CD14-positive monocyte (primary cell): ENCODE measurements at places on chromosomes 3 and 15.

GRCh38 chr3:31275038-31275572 is 257.6 kb upstream of the STT3B start:
- no peak for DNase-seq

DNA sequence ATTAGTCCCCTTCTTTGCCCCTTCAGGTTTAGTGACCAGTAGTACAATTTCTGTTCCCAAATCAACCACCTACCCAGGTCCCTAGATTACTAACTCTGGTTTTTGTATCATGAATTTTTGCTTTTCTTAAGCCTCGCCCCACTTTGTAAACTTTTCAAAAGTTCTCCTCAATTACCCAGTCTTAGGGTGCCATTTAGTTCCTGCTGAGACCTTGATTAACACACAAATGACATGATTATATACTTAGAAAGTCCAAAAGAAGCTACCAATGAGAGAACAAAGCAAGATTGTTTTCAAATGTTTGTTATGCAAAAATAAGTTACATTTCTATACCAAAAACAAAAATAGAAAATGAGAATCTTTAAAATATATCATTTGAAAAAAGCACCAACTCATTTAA is 594.4 kb downstream of the SQOR start:
- no peak for DNase-seq

- DNase-seq, result no peak
Measured at GRCh38 chr3:178291574-178292370, 244.5 kb upstream of the KCNMB2 start.

DNA sequence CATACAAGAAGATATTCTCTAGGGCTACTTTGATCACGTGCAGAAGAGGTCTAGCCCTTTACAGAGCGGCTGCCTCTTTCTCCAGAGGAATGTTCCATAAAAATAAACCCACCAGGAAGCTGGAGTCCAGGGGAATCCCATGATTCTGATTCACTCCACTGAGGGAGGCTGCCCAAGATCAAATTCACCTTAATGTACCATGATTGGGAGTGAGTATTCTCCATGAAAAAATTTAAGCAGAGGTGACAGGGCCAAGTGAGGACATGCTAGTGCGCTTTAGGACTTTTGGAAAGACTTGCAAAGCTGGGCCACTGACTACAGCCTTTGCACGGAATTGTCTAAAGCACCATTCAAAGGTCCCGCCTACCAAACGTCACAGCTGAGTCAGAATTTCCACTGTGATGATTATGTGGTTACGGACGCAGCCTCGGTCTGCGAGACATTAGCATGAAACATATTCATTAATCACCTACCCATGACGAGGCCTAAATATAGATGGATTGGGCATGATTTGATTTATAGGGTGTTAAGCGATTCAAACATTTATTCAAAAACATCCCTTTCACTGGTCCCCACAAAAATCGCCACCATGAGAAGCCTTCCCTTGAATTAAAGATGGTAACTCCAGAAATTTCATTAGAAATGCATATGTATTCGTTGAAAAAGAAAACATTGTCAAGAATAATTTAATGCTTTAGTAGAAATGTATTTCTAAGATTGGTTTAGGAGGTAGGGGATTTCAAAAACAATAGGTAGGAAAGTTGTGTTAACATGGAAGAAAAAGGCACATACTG is 152.6 kb downstream of the GREM1 start:
- DNase-seq, result no peak

DNA sequence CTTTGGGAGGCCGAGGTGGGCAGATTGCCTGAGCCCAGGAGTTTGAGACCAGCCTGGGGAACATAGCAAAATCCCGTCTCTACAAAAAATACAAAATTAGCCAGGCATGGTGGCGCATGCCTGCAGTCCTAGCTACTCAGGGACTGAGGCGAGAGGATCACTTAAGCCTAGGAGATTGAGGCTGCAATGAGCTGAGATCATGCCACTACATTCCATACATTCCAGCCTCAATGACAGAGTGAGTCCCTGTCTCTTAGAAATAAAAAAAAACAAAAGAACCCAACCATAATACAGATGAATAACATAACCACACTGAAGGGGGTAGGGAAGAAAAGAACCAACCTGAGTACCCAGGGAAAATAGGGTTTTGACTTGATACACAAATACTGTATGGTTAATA is 19.7 kb upstream of the CGNL1 start:
- DNase-seq, result no peak

GRCh38 chr15:85702321-85703101 is 92.2 kb downstream of the KLHL25 start:
- peak; percentile 84 for DNase-seq

- DNase-seq, result no peak
Measured at GRCh38 chr3:69433969-69434325, 48.1 kb upstream of the FRMD4B start.

GRCh38 chr3:64097920-64098319 is 74.6 kb upstream of the PSMD6 start:
- DNase-seq, result no peak

GRCh38 chr3:149736175-149736952 is 15.9 kb downstream of the COMMD2 start:
- DNase-seq, result no peak

DNA sequence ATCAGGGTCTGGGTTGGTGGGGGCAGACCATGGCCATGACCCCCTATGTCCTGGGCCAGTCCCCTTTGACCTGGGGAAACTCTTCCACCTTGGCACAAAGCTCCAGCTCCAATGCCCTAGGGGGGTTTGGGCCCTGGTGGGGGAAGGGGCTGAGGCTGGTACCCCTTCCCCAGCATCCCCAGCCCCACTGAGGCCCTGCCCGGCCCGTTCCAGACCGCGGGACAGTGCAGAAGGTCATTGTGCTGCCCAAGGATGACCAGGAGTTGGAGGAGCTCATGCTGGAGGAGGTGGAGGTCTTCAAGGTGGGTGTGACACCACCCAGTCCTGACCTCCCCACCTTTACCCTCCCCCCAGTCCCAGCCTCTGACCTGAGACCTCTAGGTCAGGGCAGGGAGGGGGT is 6.2 kb upstream of the GNAT1 start:
- DNase-seq, result no peak

DNA sequence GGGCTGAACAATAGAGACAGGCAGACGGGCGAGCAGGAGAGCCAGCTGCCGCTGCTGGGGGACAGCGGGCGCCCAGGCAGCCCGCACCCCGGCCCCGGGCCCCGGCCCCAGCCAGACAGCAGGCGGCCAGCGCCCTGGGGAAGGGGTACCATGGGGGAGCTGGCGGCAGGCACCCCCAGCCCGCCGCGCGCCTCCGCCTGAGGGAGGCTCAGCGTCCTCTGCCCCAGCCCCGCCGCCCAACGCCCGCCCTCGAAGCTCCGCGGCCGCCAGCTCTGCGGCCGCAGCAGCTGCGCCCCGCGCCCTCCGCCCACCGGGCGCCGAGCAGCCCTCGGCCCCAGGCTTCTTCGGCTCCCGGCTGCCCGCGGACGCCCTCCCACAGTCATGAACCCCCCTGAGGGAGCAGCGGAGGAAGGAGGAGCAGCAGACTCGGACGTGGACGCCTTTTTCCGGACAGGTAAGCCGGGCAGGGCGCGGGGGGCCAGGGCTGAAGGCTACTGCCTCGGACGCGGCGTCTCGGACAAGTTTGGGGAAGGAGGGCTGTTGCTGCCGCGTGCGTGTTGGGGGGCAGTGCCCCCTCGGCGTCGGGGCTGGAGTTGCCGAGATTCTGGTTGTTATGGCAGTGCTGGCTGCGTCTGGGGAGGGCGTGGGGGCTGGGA is 41.6 kb upstream of the ROPN1 start:
- no peak for DNase-seq

GRCh38 chr15:28903555-28903954 is 17.8 kb downstream of the APBA2 start:
- no peak for DNase-seq

GRCh38 chr3:46433841-46434240 is 26.8 kb downstream of the CCRL2 start:
- no peak for DNase-seq

GRCh38 chr3:126039870-126040269 is 44.1 kb downstream of the SLC41A3 start:
- DNase-seq, result no peak

- DNase-seq, result no peak
Measured at GRCh38 chr15:69486481-69487110, 34.0 kb downstream of the RPLP1 start.

DNA sequence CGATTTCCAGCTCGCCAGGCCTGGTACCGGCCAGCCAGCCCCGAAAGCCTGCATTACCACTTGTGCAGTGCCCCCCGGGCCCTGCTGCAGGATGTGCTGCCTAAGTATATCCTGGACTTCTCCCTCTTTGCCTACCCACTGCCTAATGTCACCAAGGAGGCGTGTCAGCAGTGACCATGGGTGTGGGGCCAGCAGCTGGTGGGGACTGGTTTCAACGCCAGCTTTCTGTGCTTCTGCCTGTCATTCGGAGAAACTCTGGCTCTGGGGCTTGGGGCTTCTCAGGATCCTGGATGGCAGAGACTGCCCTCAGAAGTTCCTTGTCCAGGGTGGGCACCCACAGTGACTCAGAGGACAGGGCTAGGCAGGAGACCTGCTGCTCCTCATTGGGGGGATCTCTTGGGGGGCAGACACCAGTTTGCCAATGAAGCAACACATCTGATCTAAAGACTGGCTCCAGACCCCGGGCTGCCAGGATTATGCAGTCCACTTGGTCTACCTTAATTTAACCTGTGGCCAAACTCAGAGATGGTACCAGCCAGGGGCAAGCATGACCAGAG is 1.5 kb downstream of the CHST14 start:
- no peak for DNase-seq

GRCh38 chr3:58111513-58112184 is 99.1 kb downstream of the DNASE1L3 start:
- no peak for DNase-seq

DNA sequence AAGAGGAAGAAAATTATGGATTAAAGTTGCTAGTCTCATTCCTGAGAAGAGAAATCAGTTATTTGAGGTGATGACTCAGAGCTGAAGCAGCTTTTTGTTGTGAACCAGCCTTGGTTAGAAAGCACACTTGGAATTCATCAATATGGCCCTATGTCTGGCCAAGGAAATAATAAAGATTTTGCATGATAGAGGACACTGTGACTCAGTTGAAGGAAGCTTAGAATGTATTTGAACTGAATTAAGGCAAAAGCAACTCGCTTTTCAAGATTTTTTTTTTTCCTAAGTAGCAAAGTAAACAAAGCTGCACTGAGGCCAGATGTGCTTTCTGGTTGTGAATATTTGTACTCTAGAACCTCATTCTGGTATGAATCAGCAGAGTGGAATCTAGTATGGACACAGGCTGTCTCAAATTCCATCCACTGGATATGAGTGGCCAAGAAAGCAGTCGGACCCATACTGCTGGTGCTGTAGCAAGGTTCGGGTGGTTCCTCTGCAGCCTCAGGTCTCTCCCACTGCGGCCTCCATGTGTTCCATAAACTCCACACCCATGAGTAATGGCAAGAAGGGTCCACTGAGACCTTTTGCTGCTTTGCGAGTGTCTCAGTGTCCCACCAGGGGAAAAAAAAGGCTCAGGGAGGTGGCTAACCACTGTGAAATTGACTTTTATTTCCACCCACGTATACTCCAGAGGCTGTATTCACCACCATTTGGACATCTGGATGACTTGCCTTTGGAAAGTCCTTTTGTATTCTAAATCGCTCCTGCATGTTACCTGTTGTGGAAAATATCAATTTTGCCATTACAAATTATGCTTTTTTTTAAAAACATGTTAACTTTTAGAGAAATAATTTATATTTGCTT is 53.1 kb downstream of the TGFBR2 start:
- DNase-seq, result no peak

- DNase-seq, result no peak
Measured at GRCh38 chr15:25192651-25193050, 237.9 kb downstream of the SNRPN start.

DNA sequence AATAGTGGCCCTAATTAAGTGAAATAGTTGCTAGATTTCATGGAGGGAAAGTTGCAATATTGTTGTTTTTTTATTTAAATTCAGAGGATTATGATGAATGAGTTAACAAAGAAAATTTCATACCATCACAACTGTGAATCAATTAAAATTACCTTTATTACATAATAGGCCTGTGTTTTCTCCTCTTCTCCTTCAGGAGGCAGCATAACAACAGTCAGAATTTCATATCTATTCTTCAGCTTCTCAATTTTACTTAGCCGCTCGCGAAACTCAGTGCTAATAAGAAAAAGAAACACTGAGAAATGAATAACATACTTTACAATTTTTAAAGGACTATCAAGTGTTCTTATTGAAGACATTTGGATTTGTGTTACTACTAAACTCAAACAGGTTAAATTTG is 29.4 kb downstream of the TTC14 start:
- DNase-seq, result no peak

DNA sequence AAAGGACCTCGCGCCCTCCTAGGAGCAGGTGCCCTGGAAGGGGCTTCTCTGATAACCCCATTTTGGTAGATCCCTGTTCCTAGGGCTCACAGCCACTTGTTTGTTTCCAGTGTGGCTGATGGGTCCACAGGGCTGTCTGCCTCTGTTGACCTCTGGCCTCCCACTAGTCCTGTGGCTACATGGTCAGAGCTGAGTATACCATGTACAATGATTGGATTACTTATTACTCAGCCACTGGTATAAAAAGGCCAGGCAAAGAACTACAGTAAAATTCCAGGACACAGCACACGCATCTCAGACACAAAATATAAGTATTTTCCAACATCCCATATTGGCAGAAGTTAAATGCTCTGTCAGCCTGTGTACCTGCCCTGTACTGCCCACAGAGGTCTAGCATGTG is 277.3 kb downstream of the GABRG3 start:
- DNase-seq, result no peak

DNA sequence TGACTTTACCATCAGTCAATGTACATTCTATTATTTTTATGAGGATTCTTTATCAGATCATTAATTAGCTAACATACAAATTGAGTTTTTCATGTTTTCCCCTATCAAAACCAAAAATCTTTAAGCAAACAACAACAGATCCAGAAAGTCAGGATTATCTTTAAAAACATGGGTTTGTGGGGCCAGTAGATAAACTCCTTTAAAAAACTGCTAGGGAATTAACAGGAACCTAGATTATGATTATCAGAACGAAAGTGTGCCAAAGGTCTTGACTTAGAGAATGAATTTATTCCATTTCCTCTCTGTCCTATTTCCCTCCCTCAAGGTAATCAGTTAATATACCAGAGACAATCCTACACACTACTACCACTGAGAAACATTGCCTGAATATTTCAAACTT is 13.2 kb upstream of the CCDC13 start:
- DNase-seq, result no peak

- DNase-seq, result no peak
Measured at GRCh38 chr3:34758630-34759261, 880.6 kb upstream of the ARPP21 start.

GRCh38 chr3:37924453-37924852 is 62.8 kb downstream of the CTDSPL start:
- no peak for DNase-seq

- DNase-seq, result no peak
Measured at GRCh38 chr3:50466177-50466576, 37.3 kb downstream of the CACNA2D2 start.

DNA sequence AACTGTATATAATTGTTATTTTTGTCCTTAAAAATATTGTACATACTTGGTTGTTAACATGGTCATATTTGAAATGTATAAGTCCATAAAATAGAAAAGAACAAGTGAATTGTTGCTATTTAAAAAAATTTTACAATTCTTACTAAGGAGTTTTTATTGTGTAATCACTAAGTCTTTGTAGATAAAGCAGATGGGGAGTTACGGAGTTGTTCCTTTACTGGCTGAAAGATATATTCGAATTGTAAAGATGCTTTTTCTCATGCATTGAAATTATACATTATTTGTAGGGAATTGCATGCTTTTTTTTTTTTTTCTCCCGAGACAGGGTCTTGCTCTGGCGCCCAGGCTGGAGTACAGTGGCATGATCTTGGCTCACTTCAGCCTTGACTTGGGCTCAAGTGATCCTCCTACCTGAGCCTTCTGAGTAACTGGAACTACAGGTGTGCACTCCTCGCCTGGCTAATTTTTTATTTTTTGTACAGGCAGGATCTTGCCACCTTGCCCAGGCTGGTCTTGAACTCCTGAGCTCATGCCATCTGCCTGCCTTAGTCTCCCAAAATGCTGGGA is 10.7 kb downstream of the NFKBIZ start:
- no peak for DNase-seq
